ENCODE measurements at places on chromosomes 5 and 9.

GRCh38 chr9:12963537-12963936 lies 188.7 kb downstream of the LURAP1L start:
- DNase-seq, result no peak

DNA sequence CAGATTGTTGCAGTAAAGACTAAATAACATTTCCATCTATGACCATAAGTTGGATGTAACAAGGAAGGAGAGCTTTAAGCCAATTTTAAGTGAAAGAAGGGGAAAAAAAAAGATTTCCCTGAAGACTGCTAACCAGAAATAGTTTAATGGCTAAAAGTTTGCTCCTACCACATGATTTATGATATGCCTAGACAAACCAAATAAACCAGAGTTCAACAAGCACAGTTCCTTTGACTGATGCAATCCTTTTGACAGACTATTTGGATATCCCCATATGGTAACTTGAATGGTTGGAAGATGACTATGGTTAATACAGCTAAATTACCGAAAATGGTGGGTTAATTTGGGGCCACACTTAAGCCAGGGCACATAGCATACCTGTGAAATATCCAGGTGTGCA lies 338.5 kb downstream of the CETN3 start:
- DNase-seq, result no peak

DNA sequence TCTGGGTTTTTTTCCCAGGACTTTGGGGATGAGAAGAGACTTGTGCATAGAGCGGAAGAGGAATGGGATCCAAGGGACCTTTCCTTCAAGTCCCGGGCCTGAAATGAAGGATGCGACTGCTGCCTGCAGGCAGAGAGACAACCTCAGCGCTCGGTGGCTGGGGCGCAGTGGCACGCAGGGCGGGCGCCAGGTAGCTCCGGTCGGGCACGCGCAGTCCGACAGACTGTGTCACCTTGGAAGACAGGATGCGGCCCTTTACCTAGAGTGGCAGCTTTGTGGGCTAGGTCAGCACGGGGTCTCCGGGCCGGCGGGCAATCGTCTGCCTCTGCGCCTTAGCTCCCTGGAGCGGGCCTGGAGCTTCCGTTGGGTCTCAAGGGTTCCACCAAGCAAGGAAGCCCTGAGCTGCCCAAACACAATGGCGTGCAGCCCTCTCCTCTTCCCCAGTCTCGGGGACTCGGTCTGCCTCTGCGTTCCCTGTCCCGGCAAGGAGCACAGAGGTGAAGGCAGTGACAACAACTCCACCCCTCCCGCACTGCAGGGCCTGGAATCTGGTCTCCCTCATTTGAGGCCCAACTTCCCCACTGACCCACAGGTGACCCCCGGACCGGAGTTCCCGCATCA lies 6.0 kb downstream of the BARX1 start:
- no peak for DNase-seq

DNA sequence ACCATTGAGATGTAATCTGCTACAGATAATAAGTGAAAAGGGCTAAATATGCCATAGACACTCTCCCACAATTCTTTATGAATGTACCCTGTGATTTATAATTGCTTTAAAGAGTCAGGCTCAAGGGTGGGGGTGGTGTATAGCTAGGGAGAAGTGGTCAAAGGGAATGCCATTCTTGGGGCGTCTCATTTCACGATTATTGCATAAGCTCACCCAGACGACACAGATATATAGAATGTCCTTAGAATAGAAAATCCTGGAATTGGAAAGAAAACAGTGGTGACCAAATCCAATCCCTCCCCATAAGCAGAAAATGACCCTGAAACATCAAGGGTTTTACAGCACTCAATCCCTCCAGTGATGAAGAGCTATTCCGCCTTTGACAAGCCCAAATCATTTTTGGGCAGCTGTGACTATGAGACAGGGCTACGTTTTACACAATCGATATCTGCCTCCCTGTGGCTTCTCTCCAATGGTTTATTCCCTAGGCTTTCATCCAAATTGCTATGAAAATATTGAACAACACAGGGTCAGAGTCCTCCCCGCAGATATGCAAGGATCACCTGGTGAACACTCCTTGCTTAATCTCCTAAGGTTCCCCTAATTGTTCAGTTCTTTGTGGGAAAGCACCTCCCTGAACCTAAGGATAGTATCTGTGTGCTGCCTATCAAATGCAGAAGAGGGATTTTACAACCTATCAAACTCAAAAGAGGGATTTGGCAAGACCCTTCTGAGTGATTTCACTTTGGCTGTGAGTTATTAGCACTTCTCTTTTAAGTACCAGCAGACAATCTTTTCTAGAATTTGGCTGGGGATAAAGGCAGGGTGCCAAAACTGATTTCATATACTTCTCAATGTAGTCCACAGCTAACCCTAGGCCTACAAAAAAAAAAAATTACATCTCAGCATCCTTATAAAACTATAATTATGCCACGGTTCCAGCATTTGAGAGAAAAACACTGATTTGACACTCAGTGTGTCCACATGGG lies 144.9 kb upstream of the CDH6 start:
- DNase-seq, result no peak

GRCh38 chr5:69050214-69050613 lies 43.6 kb upstream of the SLC30A5 start:
- no peak for DNase-seq

DNA sequence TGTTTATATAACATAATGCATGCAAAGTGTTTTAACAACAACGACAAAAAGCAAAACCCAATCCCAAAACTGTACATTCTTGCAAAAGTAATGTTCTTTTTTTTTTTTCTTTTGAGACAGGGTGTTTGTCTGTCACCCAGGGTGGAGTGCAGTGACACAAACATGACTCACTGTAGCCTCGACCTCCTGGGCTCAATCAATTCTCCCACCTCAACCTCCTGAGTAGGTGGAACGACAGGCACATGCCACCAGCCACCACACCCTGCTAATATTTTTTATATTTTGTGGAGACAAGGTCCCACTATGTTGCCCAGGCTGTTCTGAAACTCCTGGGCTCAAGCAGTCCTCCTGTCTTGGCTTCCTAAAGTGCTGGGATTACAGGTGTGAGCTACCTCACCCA lies 13.6 kb upstream of the HAVCR1 start:
- no peak for DNase-seq

GRCh38 chr5:179906795-179907555 lies 722 bp downstream of the TBC1D9B start:
- no peak for DNase-seq

DNA sequence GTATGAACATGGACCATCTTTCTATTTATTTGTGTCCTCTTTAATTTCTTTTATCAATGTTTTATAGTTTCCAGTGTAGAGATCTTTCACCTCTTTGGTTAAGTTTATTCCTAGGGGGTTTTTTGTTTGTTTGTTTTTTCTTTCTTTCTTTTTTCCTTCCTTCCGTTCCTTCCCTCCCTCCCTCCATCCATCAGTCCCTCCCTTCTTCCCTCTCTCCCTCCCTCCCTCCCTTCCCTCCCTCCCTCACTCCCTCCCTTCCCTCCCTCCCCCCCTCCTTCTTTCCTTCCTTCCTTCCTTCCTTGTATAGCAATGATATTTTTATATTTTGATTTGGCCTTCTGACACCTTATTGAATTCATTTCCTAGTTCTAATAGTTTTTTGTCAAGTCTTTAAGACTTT lies 23.4 kb upstream of the IGFBPL1 start:
- no peak for DNase-seq

- no peak for DNase-seq
Observed at GRCh38 chr5:6019612-6020011, 358.7 kb downstream of the MED10 start.

- no peak for DNase-seq
Observed at GRCh38 chr9:114371973-114372917, 15.5 kb downstream of the AKNA start.

DNA sequence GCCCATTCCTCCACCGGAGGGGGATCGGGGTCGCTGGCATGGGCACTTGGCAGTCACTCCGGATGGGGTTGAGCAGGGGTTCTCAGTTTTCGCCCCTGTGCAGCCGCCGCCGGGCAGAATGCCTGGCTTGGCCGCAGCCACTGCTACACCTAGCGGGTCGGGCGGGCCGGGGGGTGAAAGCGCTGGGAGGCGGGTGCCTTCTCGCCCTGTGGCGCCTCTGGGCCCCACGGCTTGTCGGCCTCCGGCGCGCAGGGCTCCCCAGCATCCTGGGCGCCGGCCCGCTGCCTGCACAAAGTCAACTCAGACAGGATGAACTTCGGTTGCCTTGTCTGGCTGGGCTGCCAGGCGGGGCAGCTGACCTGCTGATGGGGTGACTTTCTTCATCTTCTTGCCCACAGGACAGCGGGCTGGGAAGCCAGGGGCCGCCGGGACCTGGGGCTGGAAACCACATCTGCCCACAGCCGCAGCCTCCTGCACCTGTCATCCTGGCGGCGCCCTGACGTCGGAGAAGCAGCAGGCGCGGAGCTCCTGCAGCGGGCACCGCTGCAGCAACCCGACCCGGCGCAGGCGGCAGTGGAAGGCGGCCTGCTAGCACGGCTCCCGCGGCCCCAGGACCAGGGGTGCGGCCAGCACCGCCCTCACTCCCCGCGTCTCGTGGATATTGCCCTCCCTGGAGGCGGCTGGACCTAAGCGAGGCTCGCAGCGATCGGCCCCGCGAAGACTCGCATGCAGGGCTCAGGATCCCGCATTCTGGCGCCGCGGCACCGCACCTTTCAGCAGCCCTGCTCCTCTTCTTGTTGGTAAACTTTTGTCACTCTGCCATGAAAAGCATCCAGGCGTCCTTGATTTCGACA lies 1.3 kb upstream of the ANKRD18A start:
- no peak for DNase-seq

GRCh38 chr9:8760000-8760767 lies 960.6 kb upstream of the DMAC1 start:
- DNase-seq, result no peak

- no peak for DNase-seq
Observed at GRCh38 chr9:95733741-95734666, 141.5 kb upstream of the ERCC6L2 start.

GRCh38 chr5:72955768-72956323 lies at the start of gene FCHO2:
Gene FCHO2, plus strand, starts transcription at chr5:72956041. Its CDS starts 56 bp downstream, at chr5:72956097.
- DNase-seq, result peak; percentile 92

GRCh38 chr5:102911973-102912372 lies 156.9 kb downstream of the PAM start:
- DNase-seq, result peak; percentile 69

DNA sequence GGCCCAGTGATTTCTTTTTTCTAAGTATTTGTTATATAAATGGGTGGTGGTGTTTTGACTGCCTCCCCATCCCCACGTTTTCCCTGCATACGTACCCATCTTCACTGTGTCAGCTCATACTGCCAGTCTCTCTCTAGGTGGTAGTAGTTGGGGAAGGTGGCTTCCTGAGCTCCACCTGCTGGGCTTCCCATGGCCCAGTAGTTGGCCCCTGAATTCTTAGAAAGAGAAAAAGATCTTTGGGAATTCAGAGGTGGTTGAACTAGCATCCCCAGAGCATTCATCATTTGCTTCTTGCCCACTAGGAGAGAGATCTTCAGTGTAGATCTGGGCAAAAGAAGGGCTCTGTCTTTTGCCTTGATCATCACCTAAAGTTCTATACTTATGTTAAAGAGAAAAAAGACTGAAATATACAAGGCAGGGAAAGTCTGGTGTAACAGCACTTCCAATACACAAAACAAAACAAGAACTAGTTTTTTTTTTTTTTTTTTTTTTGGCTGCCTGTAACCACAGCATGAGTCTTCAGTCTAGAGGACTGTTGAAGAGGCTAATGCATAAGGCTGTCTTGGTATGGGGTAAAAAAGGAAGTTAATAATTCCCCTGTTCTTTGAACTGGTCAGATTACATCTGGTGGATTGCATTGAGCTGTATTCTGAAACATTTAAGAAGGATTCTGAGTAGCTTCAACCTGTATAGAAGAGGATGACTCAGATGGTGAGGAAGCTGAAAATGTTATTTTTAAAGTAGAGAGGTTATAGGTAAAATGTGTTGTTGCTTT lies 128.7 kb downstream of the ATG10 start:
- no peak for DNase-seq

DNA sequence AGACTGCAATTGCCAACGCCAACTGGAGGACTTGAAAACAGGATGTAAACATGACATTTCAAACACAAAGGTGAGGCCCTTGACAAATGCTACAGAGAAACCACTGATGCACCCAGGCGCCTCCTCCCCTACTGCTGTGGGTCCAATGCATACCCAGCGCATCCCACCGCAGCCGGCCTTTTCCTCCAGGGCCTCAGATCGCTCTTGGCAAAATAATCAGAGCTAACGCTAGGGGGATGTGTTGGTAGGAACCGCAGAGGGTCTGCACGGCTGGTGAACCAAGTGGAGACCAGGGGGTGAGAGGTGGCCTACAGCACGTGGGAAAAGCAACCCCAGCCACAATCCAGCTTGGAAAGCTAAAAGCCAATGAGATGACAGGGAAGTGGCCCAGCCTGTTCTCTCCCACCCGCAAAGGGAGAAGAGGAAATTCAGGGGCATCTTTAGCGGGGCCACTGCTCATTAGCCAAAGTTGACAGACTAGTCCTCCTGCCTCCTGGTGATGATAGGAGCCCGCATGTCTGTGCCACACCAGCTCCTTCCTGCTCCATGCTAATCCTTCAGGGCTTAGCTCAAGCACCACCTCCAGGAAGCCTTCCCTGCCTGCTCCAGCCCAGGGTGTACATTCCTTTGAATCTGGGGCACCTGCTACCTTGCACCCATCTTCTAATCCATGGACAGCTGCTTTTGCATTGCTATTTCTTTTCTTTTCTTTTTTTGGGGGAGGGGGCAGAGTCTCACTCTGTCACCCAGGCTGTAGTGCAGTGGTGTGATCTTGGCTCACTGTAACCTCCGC lies 5.9 kb downstream of the FAM163B start:
- no peak for DNase-seq

DNA sequence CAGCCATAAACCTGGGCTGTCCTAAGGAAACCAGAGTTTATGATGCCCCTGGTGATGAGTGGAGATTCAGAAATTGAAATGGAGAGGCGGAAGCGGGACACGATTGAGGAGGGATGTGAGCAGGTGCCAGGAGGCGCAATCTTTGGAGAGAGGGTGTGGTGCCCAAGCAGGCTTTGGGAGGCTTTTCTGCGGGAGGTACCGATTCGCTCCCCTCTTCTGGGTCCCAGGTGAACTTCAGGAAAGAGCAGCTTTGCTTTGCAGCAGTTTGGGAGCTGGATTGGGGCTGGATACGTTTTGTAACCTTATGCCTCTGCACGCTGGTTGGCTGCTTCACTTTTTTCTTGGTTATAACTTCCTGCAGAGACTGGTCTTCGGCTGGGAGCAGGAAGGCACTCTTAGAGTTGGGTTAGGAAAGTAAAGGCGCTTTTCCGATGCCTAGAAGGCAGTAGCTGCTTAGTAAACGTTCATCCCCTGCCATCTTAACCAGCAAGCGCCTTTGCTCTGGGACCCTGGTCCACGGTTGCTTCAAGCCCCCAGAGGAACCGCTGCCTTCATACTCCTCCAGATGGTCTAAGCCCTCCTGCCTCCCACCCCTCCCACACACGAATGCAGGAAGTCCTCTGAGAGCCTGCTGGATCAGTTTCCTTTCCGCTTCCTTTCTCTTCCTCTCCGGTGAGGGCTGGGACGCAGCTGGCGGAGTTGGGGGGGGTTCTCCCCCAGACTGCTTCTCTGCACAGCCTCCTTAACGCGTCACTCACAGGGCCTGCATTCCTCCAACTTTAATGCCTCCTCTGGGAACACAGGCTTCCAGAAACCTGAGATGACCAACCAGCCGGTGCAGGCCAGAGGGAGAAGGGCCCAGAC lies 15.2 kb upstream of the NEK6 start:
- DNase-seq, result no peak

GRCh38 chr5:99068944-99069650 lies 140.3 kb upstream of the CHD1 start:
- DNase-seq, result no peak

Data from astrocyte of the cerebellum (primary cell).